K562 (cell line): ENCODE measurements at places on chromosomes 2 and 18.

- no peak for DNase-seq
Observed at GRCh38 chr2:150120326-150120955, 367.0 kb downstream of the RND3 start.

- DNase-seq = no peak
Observed at GRCh38 chr2:118850168-118850900, 2.9 kb upstream of the EN1 start.

DNA sequence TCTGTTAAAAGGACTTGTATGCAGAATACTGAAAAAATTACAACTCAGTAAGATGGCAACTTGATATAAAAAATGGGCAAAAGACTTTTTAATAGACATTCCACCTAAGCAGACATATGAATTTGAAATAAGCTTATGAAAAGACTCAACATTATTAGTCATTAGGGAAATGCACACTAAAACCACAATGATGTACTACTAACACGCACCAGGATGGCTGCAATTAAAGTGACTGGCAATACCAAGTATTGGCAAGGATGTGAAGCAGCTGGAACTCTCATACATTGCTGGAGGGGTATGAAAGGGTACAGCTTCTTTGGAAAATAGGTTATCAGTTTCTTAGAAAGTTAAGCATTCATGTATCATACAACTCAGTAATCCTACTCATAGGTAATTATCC lies 3.2 kb upstream of the ENOSF1 start:
- DNase-seq = no peak

DNA sequence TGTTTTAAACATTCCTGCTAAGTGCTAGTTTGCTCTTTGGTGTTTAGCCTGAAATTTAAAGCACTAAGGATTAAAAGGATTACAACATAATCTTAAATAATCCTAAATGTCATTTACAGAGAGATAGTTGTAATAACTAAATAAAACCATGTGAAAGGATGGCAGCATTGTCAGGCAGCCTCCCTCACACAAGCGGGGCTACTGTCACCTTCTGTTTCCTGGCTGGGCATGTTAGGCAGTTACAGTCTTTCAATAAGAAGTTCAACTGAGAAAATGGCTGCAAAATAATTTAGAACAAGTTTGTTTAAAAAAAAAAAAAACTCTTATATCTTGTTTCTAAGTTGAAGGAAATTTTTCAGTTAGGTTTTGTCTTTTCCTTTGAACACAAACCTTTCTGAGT lies 124.9 kb downstream of the ARHGAP15 start:
- DNase-seq = no peak

DNA sequence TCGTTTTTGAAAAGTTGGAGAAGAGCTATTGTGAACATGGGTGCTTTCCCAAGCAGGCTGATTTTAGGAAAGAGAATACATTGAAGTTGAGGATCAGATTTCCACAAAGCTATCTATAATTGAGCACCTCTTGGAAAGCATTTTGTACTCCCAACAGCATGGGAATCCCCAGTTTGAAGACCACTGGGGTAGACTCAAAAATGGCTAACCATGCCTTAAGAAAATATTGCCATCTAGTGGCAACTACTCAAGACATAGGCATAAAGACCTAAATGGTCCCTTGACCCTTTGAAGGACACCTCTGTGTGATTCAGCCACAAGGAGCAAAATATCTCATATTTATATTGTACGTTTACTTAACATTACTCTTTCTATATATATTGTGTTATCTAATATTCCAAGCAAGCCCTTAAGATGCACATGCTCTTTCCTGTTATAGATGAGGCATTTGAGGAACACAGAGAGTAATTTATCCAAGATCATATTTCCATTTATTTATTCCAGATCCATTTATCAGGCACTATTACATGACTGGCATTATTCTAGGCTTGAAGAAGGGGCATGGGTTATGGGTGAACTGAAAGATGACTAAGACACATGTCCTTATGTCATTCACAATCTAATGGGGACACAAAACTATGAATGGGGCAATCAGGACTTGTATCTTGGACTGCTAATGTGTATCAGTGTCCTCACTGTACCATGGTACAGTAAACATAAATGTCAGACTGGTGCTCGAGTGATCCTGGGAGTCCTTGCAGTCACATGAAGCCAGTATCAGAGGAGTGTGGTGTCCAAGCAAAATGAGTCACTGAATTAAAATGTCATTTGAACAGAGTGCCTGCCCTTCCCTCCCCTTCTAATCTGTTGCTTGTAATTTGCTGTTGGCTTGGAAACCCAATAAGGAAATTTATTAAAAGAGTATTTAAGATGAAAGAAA lies 121.0 kb upstream of the XPO1 start:
- DNase-seq = peak; percentile 58

DNA sequence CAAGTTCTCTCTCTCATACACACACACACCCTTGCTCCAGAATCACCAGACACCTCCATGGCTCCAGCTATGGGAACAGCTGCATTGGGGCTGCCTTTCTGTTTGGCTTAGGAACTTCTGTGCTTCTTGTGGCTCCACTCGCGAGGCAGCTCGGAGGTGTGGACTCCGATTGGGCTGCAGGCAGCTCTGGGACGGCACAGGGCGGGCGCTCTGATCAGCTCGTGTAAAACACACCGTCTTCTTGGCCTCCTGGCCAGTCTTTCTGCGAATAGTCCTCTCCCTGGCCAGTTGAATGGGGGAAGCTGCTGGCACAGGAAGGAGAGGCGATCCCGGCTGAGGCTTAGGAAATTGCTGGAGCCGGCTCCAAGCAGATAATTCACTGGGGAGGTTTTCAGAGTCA lies 22.4 kb downstream of the FOSL2 start:
- no peak for DNase-seq

GRCh38 chr2:135876066-135876711 lies at the start of gene MCM6:
Gene MCM6, minus strand, starts transcription at chr2:135876443. Its CDS starts 78 bp downstream, at chr2:135876365.
- peak; percentile 98 for DNase-seq

- DNase-seq = no peak
Observed at GRCh38 chr2:215899141-215900074, 113.9 kb downstream of the MREG start.

GRCh38 chr2:51149725-51150124 lies 117.8 kb upstream of the NRXN1 start:
- DNase-seq = no peak

DNA sequence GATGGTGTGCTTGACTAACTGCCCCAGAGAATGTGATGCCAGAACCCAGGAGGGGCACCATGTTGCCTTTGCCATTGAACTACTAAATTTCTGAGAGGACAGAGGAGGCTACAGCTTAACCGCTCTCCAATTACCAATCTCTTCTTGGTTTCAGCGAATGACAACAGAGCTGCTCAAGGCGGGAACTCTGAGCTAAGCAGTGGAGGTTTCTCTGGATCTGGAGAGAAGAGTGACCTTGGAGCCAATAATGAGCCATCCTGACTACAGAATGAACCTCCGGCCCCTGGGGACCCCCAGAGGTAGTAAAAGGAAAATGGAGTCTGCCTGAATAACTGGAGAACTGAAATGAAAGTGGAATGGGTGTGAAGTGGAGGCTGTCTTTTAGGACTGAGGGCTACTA lies 53.2 kb downstream of the DIS3L2 start:
- DNase-seq = no peak

DNA sequence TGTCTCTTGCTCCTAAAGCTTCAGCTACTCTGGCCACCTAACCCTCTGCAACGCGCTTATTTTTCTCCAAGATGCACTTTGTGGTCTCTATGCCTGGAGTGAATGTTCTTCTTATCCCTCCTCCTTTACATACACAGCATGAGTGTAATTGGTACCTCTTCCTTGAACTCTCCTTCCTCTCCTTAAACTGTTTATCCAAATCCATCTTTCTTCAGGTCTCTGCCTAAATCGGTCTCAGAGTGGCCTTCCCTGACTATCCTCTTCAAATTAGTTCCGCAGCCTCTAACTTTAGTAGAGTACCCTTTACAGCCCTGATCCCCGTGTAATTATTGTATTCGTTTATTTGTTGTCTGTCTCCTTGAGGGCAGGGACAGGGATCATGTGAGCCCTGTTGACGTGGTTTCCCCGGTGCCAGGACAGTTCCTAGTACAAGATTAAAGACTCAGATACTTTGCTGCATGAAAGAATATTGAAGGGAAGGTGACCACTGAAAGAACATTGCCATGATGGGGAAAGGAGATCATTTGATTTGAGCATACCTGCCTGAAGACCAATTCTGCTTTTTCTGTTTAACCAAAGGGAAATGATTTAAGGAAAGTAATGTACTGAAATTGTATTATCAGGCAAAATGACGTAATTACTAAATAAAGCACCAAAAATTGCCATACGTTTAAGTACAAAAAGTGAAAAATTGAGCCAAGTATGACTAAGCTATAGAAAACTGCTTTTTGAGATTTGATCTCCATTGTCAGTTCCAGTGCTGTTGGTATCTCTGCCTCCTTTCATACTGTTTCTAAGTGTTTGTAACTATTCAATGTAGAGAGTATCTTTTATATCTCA lies 1.2 kb downstream of the CNOT9 start:
- DNase-seq = peak; percentile 7

DNA sequence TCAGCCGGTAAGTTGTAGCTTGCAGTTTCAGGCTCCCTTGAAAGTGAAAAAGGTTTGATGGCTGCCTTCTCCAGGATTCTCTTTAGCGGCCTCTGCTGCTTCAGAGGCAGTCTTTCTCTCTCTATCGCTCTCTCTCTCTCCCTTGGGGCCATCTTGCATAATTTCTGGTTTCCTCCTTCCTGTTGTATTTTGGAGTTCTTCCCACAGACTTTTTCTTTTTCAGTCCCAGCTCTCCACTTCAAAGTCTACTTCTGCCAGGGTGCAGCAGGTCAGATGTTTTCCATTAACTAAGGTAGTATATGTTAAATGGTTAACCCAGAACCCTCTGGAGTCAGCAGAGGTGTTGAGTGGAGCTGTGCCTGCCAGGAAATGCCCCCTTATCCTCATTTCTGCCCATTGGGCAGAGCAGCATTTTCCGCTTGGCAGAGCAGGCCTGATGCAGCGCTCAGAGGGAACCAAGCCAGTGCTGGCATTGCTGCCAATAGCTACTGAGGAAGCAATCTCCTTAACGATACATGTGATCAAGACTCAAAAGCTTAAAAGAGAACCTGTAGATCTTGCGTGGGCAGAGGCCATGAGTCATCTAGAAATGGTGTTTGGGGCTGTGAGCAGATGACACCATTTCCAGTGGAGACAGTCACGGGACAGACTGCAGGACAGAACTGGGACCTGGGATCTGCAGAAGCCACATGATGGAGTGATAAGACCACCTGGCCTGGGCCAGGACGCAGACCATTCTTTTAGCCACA lies 20.8 kb downstream of the DBI start:
- DNase-seq = peak; percentile 33

GRCh38 chr18:8942021-8942908 lies 160.2 kb upstream of the NDUFV2 start:
- no peak for DNase-seq

DNA sequence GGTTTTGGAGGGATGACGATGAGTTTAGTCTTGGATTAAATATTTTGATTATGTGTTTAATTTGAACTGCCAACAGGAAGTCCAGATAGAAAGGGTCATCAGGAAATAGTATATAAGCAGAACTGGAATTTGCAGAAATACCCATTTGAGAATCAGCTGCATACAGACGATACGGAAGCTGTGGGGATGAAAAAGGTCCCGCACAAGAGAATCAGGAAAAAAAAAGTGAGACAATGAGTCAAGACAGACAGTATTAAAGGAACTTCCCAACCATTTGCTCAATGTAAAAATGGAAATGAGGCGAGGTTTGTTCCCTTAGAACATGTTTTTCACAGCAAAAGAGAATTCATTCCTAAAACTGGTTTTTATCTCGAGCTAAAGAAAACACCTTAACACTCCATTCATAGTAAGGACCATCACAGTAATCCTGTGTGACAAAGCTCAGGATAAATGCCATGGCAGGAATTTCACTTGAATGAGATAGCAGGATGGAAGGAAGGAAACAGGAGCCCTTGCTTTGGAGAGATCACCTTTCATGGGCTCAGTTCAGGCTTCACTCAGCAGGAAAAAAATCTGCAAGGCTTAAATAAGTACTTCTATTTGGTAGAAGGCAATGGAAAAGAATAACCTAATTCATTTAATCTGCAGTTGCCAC lies 29.3 kb downstream of the BCL2 start:
- no peak for DNase-seq
